ENCODE measurements at places on chromosomes 7 and 10.

DNA sequence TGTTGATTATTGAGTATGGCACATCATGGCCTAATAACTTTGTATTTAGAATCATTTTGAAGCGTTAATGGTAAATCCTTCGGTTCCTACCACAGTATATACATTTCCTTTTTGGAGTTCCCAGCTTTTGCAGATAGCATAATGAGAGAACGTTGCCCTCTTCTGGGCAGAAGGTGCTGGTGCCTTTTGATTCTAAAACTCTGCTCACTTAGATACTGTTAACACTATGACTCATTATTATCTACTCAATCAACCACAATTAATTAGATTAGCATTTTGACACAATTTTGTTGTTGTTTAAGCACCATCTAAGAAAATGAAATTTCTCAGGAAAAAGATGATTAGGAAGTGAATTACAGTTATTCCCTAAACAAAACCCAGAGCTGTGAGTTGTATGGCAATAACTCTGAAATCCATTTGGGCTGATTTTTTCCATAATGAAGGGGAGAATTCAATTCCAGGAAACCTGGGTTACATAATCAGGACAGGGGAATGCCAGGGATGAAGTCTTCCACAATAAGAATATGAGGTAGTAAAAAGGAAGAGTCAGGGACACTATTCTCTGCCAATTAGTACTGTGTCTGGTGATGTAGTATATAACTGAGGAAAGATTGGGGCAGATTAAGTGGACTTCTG, 11.5 kb upstream of the DLD start:
- peak; percentile 67 for DNase-seq

- no peak for DNase-seq
Observed at GRCh38 chr7:110283056-110283455, 807.9 kb upstream of the LRRN3 start.

DNA sequence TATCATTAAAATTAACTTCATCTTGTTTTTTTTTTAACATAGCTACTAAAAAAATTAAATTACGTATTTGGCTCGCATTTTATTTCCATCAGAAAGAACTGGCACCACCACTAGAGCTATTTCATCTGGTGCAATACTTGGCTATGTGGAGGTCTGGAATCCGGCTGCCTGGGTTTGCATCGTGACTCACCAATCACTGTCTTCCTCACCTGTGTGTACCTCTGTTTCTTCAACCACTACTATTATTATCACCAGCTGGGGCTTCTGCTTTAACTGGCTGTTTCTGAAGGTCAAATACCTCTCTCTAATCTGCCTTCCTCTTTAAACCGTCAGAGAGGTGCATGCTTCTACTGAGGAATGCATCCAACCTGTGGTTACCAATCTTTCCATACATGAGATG, 6.5 kb downstream of the WDR91 start:
- no peak for DNase-seq

DNA sequence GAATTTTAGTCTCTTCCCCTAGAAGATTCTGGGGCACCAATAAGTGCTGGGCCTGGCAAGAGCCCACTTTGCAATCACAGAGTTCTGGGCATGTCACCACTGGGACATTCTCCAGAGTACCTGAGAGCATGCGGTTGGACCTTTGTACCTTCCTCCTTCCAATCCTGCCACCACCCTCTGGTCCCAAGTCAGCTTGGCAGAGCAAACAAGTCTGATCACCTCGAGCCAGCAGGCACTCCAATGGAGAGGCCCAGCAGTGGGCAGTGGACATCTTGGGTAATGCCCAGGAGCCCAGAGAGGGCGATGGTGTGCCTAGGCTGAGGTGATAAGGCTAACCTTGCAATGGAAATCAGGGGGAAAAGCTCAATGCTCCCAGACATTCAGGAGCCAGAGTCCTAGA, 43.4 kb downstream of the SH3PXD2A start:
- no peak for DNase-seq

GRCh38 chr10:49107887-49108267, 7.4 kb downstream of the VSTM4 start:
- no peak for DNase-seq

- no peak for DNase-seq
Observed at GRCh38 chr7:47634273-47634672, 52.4 kb upstream of the TNS3 start.

DNA sequence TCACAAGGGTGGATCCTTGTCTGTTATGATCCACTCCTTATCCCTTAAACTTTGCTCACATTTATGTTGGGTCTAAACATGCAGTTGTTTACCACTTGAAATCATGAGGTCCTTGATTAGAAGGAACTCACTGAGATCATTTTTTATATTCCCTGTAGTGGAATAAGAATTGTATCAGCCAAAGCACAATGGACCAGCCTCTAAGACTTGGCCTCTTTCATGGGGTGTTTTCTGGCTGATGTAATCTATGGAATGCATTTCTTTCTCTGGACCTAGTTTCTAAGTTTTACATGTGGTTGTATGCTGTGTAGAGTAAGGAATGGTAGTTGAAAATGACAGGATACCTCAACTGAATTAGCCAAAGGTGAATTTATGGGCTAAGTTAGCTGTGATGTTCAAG, 376.6 kb downstream of the SORCS3 start:
- DNase-seq: peak; percentile 25

DNA sequence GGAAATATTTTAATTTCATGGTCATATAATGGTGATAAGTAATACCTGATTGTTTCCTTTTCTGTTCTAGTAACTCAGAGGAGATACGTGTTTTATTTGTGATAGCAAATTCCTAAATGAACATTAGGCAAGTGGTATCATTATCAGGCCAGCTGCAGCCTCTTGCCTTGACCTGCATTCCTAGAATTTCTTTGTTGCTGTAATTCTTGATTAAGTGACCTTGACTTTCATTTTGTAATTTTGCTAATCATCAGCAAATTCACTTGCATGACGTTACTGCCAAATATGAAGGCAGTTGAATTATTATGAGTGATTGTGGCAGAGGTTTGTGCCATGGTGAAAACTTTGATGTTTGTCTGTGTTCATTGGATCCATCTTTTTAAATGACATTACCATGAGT, 5.6 kb upstream of the AS3MT start:
- no peak for DNase-seq

- no peak for DNase-seq
Observed at GRCh38 chr7:126716321-126716720, 536.4 kb downstream of the GRM8 start.

GRCh38 chr7:84372712-84373111, 178.1 kb upstream of the SEMA3A start:
- peak; percentile 66 for DNase-seq

GRCh38 chr10:33974976-33975478, 640.6 kb upstream of the NRP1 start:
- peak; percentile 2 for DNase-seq

DNA sequence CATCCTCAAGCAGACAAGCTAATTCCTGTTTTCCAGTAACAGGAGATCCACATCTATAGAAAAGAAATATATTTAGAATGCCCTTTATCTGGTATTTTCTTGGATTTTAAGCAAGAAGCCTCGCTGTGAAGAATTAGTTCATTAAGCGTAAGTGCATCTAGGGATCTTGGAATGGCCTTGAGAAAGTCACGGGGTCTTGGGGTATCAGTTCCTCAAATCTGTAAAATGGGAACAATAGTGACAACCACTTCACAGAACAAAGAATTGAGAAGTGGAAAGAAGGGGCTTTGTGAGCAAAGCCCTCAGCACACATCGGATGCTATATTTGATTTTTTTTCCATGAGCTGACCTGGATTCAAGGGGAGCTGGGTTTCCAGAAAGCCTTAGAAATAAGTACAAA, 32.3 kb upstream of the WDFY4 start:
- DNase-seq: no peak

DNA sequence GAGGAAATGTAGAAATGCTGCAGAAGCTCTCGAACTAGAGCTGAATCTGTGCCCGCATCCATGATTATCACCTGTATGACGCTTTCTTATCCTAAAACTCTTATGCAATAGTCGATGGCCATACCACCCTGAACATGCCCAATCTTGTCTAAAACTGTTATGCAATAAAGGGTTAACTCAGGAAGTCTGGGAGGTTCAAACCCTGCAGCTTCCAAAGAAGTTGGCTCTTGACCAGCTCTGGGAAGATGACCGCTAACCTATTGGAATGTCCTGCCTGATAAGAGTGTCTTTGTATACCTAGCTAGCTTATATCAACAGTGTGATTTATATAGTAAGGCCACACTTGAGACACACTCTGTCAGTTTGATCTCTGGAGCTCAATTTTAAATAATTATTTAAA, 3.4 kb upstream of the C10orf88 start:
- DNase-seq: no peak

- DNase-seq: no peak
Observed at GRCh38 chr7:107315716-107316220, 147.0 kb downstream of the HBP1 start.

DNA sequence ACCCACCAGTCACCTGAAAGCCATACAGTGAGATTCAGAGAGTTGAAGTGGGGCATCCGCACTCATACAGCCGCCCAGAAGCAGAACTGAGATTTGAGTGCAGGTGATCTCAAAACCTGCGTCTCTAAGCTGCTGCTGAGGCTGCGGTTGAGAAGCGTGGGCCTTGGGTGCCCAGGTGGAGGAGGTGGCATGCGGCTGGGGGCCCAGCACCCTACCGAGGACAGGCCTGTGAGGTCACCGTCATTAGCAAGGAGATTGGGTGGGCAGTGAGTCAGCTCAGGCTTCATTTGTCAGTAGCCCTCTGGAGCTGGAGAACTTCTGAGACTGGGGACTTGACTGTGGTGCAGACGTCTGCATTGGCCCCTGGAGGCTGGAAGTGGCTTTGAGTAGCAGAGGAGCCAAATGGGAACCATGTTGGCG, 29.8 kb downstream of the ZMIZ1 start:
- no peak for DNase-seq

DNA sequence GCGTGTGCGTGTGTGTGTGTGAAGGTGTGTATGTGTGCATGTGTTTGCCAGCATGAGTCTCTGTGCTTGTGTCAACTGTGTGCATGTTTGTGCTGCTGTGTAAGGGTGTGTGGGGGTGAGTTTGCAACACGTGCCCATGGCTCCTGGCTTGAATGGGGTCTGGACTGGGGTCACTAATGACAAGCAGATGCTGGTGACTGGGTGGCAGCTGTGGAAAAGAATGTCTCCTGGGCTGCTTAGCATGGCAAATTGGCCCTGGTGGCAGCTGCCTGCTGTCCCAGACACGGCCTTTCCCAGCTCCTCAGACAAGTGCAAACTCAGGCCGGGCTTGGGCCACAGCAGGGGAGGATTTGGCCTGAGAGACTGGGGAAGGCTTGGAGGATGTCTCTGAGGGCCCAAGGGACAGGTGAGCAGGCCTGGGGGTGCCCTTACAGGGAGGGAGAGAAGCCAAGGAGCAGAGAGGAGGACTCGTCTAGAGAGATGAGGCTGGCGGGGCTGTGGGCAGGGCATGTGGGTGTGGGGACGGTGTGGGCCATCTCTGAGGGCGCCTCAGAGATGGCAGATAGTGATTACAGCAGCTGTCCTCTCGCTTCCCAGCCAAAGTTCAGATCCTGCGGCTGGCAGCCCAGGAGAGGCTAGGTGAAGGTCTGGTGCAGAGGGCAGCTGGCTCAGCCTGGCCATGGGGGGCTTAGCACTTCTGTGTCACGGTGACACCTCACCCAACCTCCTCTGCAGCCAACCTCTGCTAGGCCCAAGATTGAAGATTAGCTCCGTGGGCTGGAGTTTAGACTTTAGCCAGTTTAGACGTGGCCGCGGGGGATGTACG, 1.5 kb downstream of the AQP1 start:
- no peak for DNase-seq

DNA sequence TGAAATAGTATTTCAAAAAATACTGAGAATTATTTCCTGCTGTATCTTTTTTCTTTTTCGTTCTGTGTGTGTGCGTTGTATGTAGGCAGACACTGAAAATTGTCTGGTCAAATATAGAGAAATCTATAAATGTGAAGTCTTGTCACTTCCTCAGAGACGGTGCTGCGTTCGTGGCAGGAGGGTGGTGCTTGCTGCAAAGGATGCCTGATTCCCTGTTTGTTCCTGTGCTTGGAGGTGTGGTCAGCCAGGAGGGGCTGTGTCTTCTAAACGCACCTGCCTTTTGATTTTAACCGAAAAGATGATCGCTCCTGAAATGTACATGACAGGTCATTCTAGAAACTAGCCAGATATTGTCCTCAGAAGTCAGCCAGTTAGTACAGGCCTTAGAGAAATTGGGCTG, 32.5 kb upstream of the PRKAR1B start:
- no peak for DNase-seq
